ENCODE measurements at places on chromosomes 2 and 18. TPM values are rescaled to one million over a fixed set of nuclear protein-coding genes. Genes with fewer than 3 reads are reported as not detected.

The GPR39 gene
- not detected for total RNA-seq

The GPR45 gene
- total RNA-seq = not detected

The CYP27C1 gene
- not detected for total RNA-seq

The NOL4 gene
- not detected for total RNA-seq

The TM4SF20 gene
- not detected for total RNA-seq

The SLC23A3 gene
- total RNA-seq = 0.96 TPM

The CDKL4 gene
- total RNA-seq = not detected

The KCNJ3 gene
- not detected for total RNA-seq

The TET3 gene
- 22.2 TPM for total RNA-seq

The VSNL1 gene
- total RNA-seq = not detected

The AKAIN1 gene
- total RNA-seq = not detected

GRCh38 chr2:199756211-199756610 lies 94.8 kb downstream of the FTCDNL1 start:
- no peak overlapping the region for H3K4me3 ChIP-seq
- H3K27ac ChIP-seq = no peak overlapping the region
- no peaks in the 10 kb centered on the region for H3K36me3 ChIP-seq

- no peak for DNase-seq
- no peak overlapping the region for H3K4me3 ChIP-seq
- peaks cover 25% of the 10 kb centered on the region for H3K4me1 ChIP-seq
- H3K27ac ChIP-seq = no peak overlapping the region
- H3K36me3 ChIP-seq = no peaks in the 10 kb centered on the region
Observed at GRCh38 chr2:12555012-12555645, 161.6 kb upstream of the TRIB2 start.

- no peak overlapping the region for H3K4me3 ChIP-seq
- no peak overlapping the region for H3K27ac ChIP-seq
- H3K36me3 ChIP-seq = no peaks in the 10 kb centered on the region
- no peaks in the 10 kb centered on the region for H3K27me3 ChIP-seq
- no peak for DNase-seq
Observed at GRCh38 chr2:191954451-191954850, 107.6 kb upstream of the CAVIN2 start.

DNA sequence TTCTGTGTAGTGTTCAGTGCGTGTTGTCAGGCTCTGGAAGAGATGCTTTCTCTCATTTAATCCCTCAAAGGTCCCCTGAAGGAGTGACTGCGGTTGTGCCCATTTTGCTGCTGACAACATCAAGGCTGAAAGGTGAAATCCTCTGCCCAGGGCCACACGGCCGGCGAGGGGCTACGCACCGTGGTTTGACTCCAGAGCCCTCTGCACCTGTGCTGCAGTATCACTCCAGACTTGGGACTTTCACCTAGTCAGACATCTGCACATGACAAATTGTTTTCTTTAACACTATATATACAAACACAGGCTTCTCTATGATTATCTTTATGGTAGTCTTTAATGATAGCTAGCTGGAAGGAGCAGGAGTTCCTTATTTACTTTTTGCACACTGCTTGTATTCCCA lies 90.2 kb downstream of the ARMC9 start:
- H3K36me3 ChIP-seq = no peaks in the 10 kb centered on the region
- H3K27me3 ChIP-seq = no peaks in the 10 kb centered on the region
- H3K4me1 ChIP-seq = no peaks in the 10 kb centered on the region
- no peak for DNase-seq
- H3K27ac ChIP-seq = no peak overlapping the region

DNA sequence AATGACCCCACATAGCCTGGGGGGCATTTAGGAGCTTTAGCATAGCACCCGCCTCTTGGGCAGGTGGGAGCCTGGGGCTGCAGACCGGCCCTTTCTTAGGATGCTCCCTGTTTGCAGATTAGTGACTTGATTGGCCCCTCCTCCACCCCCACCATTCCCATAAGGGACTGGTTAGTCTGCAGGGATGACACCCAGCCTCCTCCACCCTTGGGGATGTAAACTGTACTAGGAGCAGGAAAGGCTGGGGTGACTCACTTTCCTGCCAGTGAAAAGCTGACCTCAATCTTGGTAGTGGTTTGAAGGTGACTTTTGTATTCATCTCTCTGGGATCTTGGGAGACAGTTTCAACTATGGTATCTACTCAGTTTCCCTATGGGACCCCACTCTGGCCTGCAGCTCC lies 24.2 kb downstream of the CTIF start:
- no peak overlapping the region for H3K27ac ChIP-seq
- no peaks in the 10 kb centered on the region for H3K27me3 ChIP-seq
- no peaks in the 10 kb centered on the region for H3K36me3 ChIP-seq
- no peak for DNase-seq

GRCh38 chr2:127607399-127607908 lies 38.5 kb upstream of the GPR17 start:
- DNase-seq = no peak
- peaks cover 10% of the 10 kb centered on the region for H3K4me1 ChIP-seq
- H3K27ac ChIP-seq = no peak overlapping the region
- no peaks in the 10 kb centered on the region for H3K27me3 ChIP-seq

DNA sequence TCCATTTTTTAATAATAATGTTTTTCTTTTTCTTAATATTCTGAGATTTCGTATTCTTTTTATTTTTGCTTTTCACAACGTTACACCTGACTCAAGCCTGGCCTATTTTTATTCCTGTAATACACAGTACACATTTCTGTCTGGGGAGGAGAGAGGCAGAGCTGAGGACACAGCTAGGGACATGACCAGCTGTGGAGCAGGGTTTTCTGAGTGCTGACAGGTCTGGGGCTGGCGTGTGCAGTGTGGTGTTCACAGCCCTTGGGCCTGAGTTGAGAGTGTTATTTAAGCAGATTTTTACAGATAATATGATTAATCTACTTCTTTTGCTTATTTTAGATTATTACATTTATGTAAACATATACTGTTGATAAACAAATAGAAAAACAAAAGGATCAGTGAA lies 55.9 kb downstream of the ZAP70 start:
- DNase-seq = no peak
- H3K4me3 ChIP-seq = no peak overlapping the region
- no peaks in the 10 kb centered on the region for H3K27me3 ChIP-seq
- H3K27ac ChIP-seq = no peak overlapping the region

GRCh38 chr2:3692375-3692774 lies 11.0 kb upstream of the DCDC2C start:
- no peaks in the 10 kb centered on the region for H3K36me3 ChIP-seq
- no peaks in the 10 kb centered on the region for H3K4me1 ChIP-seq
- peaks cover 7% of the 10 kb centered on the region for H3K27me3 ChIP-seq

DNA sequence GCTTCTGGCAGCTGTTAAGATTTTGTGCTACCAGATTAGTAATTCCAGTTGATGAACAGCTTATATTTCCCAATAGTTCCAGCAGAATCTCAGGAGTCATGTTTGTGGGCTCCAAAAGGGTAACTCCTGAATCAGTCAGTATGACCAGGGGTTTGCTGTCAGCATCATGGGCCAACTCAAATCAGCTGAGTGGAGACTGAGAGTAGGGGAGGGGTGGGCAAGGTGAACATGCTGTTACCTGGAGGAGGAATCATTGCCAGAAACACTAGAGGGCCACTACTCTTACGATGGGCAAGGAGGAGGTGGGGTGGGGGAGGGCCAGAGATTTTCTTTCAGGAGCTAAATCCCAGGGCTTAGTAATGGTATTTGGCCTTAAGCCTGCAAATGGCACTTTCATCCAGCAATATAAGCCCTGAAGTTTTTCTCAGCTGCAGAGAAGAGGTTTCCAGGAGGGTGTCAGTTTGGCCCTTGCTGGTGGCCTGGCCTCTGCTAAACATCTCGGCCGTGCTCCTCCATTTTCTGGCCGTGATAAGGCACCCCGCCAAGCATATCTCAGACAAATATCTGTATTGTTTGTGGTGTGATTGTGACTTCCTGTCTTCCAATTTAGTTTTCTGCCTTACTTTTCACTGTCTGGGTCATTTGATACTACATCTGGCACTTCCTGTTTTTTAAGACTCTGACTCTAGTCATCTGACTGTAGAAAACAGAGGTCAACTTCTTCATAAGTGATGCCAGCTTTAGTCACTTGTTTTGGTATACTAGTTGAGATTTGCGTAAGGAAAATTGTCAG lies 120.5 kb upstream of the CXCR4 start:
- H3K4me1 ChIP-seq = peaks cover 49% of the 10 kb centered on the region
- no peak overlapping the region for H3K4me3 ChIP-seq
- H3K27me3 ChIP-seq = no peaks in the 10 kb centered on the region
- no peaks in the 10 kb centered on the region for H3K36me3 ChIP-seq

- no peak for DNase-seq
- H3K27me3 ChIP-seq = no peaks in the 10 kb centered on the region
- H3K36me3 ChIP-seq = no peaks in the 10 kb centered on the region
- H3K4me3 ChIP-seq = no peak overlapping the region
Observed at GRCh38 chr2:48312126-48312525, 217.8 kb upstream of the STON1 start.

DNA sequence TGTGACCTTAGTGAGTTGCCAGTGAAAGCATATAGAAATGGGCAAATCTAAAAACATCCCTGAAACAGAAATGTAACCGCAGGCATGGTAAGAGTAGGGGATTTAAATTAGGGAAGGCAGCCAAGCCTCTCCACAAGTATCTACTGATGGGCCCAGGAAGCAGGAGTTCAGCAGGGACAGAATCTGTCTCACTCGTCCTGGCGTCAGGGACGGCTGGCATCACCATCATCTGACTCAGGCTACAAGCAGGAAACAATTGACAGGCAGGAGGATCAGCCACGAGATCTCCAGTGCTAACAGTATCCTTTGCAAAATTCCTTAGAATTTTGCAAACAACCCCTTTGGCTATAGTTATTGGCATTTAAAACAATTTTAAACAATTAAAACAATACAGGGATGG lies 61.3 kb downstream of the SMAD4 start:
- H3K4me3 ChIP-seq = no peak overlapping the region
- no peaks in the 10 kb centered on the region for H3K36me3 ChIP-seq
- no peaks in the 10 kb centered on the region for H3K27me3 ChIP-seq
- no peaks in the 10 kb centered on the region for H3K4me1 ChIP-seq
- DNase-seq = no peak

DNA sequence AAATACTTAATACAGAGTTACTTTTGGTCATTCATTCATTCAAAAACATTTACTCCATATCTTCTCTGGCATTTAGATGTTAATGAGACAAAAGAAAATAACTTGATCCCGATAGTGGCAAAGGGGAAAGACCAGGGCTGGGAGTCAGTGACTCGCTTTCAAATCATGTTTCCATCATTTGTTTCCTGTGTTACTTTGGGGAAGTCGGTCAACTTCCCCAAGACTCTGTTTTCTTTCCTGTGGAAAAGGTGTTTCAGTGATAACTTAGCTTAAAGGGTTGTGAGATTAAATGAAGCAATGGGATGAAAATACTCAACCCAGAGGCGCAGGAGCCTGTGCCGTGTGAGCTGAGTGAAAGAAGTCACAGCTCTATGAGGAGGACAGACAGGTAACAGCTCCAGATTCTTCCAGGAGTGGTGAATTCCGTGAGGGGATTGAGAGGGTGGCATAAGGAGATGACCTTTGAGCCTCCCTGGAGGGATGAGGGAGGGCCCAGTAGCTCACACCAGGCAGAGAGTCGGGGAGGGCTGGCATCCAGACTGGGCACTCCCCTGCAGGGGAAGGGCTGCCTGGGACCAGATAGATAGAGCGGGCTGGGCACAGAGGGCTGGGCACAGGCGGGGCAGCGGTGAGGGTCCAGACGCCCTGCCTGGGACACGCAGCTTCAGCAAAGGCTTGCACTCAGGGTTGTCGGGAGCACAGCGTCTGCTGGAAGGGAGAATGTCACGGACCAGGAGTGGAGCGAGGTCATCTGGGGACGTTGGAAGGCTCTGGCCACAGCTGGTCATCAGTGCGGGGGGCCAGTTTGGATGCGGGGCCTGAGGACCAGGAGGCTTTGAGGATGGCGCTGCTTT lies 70.1 kb downstream of the TSHZ1 start:
- H3K4me1 ChIP-seq = peaks cover 26% of the 10 kb centered on the region
- DNase-seq = no peak
- H3K27ac ChIP-seq = no peak overlapping the region

DNA sequence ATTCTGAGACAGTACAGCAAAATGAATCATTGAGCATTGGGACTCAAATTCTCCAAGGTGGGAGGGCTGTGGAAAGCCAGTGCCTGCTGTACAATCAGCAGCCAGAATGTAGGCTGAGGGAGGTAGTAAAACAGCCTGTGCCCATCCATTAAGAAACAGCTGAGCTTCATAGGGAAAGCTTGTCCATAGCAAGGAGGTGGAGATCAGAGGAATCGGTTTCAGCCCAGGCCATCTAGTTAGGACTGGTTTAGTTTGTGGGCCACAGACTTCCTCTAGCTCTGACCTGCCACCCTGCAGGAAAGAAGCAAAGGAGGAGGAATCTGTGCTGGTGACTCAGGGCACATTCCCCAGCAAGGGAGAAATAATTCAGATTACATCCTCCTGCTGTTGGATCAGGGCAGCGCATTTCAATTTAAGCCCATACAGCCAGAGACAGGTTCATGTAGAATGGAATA lies 333.4 kb downstream of the SETBP1 start:
- H3K4me1 ChIP-seq = no peaks in the 10 kb centered on the region
- H3K36me3 ChIP-seq = no peaks in the 10 kb centered on the region
- DNase-seq = no peak
- H3K4me3 ChIP-seq = no peak overlapping the region
- no peak overlapping the region for H3K27ac ChIP-seq

- no peaks in the 10 kb centered on the region for H3K27me3 ChIP-seq
- H3K4me3 ChIP-seq = no peak overlapping the region
- H3K27ac ChIP-seq = no peak overlapping the region
- no peaks in the 10 kb centered on the region for H3K36me3 ChIP-seq
- H3K4me1 ChIP-seq = no peaks in the 10 kb centered on the region
Observed at GRCh38 chr2:164542581-164543021, 78.7 kb downstream of the GRB14 start.

DNA sequence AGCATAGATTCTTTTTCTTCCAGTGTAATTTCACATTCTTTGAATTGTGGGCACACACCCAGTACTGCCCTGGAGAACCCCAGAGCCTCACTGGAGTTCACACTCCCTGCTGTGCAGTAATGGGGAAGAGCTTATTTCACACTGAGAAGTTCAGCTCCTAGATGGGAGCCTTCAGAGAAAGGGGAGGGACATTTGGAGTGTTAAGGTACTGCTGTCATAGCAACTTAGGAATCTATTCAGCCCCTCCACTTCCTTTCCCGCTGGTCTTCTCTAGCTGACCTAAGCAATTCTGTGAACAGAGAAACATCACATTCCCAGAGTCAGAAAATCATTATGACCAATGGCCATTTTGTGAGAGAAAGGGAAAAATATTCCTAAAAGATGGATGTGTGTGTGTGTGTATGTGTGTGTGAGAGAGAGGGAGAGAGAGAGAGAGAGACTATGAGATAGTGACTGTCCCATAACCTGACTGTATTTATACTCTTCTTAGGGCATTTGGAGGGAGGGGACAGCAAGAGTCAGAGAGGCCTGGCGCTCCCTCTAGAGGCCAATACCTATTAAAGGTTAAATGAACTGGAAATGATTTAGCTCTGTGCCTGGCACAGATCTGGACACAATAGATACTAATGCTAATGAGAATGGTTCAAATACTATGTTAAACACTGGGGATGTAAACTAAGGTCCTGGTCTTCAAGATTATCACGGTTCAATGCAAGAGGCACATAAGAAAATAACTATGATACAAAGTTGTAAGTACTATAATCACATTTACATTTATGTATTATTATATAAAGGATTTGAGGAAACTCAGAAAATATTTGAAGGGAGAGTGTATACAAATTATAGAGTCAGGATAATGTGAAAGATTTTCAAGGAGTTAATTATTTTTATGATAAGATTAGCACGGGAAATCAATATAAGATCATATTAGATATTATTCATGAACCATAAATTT lies 41.5 kb upstream of the RPE start:
- H3K4me3 ChIP-seq = no peak overlapping the region
- peak; percentile 11 for DNase-seq
- no peaks in the 10 kb centered on the region for H3K4me1 ChIP-seq
- H3K27me3 ChIP-seq = no peaks in the 10 kb centered on the region

Measured in CD4-positive, alpha-beta T cell (primary cell).